ENCODE measurements at places on chromosomes 6 and 20. TPM values are rescaled to one million over a fixed set of nuclear protein-coding genes. Genes with fewer than 3 reads are reported as not detected.

The FYN gene
- total RNA-seq = 75.0 TPM

The ANKRD66 gene
- total RNA-seq = not detected

The HUS1B gene
- total RNA-seq = 0.46 TPM

GRCh38 chr6:45787384-45787783, 228.3 kb downstream of the CLIC5 start:
- DNase-seq = no peak

- peak; percentile 45 for DNase-seq
These were observed 297.4 kb downstream of the QKI start for GRCh38 chr6:163711615-163712565.

GRCh38 chr6:42514745-42515144, 49.1 kb upstream of the UBR2 start:
- DNase-seq = no peak

DNA sequence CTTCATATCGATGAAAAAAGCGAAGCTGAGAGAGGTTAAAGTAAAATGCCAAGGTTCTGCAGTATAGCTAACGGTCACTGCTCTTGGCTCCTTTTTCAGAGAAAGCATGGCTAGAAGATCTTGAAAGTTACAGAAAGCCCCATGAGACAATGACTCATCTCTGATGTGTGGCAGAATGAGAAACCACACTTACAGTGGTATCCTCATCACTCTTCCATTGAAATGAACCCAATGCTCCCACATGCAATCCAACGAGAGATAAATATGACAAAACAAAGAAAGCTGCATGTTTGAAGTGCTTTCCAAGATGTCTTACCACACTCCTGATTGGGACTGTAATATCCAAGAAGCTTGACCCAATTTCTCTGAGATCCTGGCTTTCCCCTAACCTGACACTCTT, 694.9 kb downstream of the PRKN start:
- no peak for DNase-seq

DNA sequence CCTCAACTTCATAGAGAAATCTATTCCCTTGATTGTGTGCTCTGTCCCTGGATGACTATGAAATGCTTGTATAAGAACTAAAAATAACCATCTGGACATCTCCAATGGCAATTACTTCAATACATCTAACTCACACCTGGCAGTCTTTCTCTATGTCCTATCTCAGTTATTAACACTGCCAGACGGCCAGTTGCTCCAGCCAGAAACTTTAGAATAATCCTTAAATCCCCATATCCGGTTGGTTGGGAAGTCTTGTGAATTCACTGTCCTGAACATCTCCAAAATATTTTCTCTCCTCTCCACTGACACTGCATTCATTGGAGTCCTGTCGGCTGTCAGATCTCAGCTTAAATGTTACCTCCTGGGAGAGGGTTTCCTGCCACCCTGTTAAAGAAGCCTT, 12.2 kb upstream of the LAMA2 start:
- no peak for DNase-seq
